ENCODE measurements at places on chromosomes 6 and 20. TPM values are rescaled to one million over a fixed set of nuclear protein-coding genes. Genes with fewer than 3 reads are reported as not detected.

GRCh38 chr6:74606582-74607071, 599.2 kb downstream of the COL12A1 start:
- H3K4me3 ChIP-seq = no peak overlapping the region
- H3K4me1 ChIP-seq = peaks cover 8% of the 10 kb centered on the region
- no peaks in the 10 kb centered on the region for H3K27me3 ChIP-seq

DNA sequence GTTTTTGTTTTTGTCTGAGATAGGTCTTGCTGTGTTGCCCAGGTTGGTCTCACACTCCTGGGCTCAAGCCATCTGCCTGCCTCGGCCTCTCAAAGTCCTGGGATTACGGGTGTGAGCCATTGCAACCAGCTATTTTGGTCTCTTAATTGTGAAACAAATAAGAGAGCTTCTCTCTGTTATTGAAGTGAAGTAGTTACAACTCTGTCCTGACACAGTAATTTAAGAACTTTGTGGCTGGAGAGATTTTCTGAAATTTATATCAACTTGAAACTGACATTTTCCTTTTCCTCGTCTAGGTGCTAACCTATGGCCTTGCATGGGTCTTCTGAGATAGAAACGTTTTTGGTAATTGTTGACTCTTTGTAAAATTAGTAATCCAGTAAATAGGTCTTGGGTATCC, 122.1 kb upstream of the DOK5 start:
- H3K4me3 ChIP-seq = no peak overlapping the region
- DNase-seq = no peak
- H3K36me3 ChIP-seq = no peaks in the 10 kb centered on the region
- H3K4me1 ChIP-seq = no peaks in the 10 kb centered on the region
- no peaks in the 10 kb centered on the region for H3K27me3 ChIP-seq

- no peak overlapping the region for H3K4me3 ChIP-seq
- H3K36me3 ChIP-seq = peaks cover 28% of the 10 kb centered on the region
- no peaks in the 10 kb centered on the region for H3K4me1 ChIP-seq
- no peak for DNase-seq
- no peaks in the 10 kb centered on the region for H3K27me3 ChIP-seq
These were observed 31.5 kb downstream of the ERMARD start for GRCh38 chr6:169782966-169783365.

- no peaks in the 10 kb centered on the region for H3K36me3 ChIP-seq
- H3K27me3 ChIP-seq = no peaks in the 10 kb centered on the region
- DNase-seq = no peak
- no peak overlapping the region for H3K4me3 ChIP-seq
These were observed 240.8 kb downstream of the TFAP2A start for GRCh38 chr6:10174056-10174455.

E2F1 gene
- total RNA-seq = 6.8 TPM

SAMD3 gene
- 13.8 TPM for total RNA-seq

FOXF2 gene
- total RNA-seq = not detected
